H1 (cell line): ENCODE measurements at places on chromosomes 3 and 15. TPM values are rescaled to one million over a fixed set of nuclear protein-coding genes. Genes with fewer than 3 reads are reported as not detected.

GRCh38 chr3:4900298-4900697 lies 78.9 kb upstream of the BHLHE40 start:
- no peak overlapping the region for H3K4me3 ChIP-seq
- no peak for DNase-seq
- H3K27ac ChIP-seq: no peak overlapping the region
- H3K36me3 ChIP-seq: no peaks in the 10 kb centered on the region

CHST13 gene
- total RNA-seq: 5.4 and 5.9 TPM in 2 replicates

DNA sequence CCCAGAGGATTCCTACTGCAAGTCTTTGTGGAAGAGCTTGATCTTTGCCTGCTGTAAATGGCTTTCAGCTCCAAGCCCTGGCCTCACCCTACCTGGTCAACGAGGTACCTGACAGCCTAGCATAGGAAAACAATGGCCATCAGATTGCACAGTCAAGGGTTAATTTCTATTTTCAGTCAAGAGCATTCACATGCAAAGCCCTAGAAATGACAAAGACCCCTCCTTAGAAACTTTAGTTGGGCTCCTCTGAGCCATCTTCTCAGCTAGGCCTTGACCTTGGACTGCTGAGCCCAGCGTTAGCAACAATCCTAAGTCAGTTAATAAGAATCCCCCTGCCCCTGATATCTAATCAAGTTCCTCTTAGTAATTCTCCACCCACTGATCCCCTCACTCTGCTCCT lies 18.5 kb downstream of the MESD start:
- H3K36me3 ChIP-seq: peaks cover 3% of the 10 kb centered on the region; the same call in 1 of the 2 replicates
- peak; percentile 39 for DNase-seq
- H3K4me1 ChIP-seq: peaks cover 30% of the 10 kb centered on the region
- no peak overlapping the region for H3K27ac ChIP-seq
- H3K27me3 ChIP-seq: no peaks in the 10 kb centered on the region
- no peak overlapping the region for H3K4me3 ChIP-seq

- no peak overlapping the region for H3K4me3 ChIP-seq
- H3K4me1 ChIP-seq: peaks cover 10% of the 10 kb centered on the region; the same call in 1 of the 2 replicates
- no peak for DNase-seq
- H3K27me3 ChIP-seq: no peaks in the 10 kb centered on the region
- no peaks in the 10 kb centered on the region for H3K36me3 ChIP-seq
- H3K27ac ChIP-seq: no peak overlapping the region
Measured at GRCh38 chr3:51686512-51687215, 15.6 kb downstream of the TEX264 start.

CPA3 gene
- not detected in 2 replicates for total RNA-seq

SLC12A1 gene
- 1.0 TPM in 2 replicates for total RNA-seq

DNA sequence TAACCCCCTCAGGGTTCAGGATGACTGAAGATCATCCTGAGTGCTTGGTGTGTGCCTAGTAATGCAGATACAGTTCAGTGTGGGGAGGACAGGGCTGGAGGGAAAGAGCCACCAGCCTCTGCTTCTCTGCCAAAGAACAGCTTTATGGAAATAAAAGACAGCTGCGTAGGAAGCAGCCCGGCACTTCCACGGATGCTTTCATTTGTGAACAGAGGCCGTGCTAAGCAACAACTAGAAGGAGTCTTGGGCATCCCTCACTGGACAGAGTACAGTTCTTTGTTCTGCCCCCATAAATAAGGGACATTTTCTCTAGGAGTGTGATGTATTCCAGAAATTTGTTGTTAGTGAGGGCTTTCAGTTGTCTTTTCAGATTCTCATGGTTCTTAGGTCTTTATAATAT lies 194.8 kb upstream of the RGMA start:
- H3K4me3 ChIP-seq: no peak overlapping the region
- no peaks in the 10 kb centered on the region for H3K27me3 ChIP-seq
- H3K27ac ChIP-seq: no peak overlapping the region
- no peak for DNase-seq
- H3K36me3 ChIP-seq: no peaks in the 10 kb centered on the region

SCN5A gene
- total RNA-seq: 11.4 and 16.5 TPM in 2 replicates
